ENCODE measurements at places on chromosomes 12 and 14.

- DNase-seq, result no peak
Observed at GRCh38 chr12:111185206-111185888, 183.5 kb downstream of the PHETA1 start.

DNA sequence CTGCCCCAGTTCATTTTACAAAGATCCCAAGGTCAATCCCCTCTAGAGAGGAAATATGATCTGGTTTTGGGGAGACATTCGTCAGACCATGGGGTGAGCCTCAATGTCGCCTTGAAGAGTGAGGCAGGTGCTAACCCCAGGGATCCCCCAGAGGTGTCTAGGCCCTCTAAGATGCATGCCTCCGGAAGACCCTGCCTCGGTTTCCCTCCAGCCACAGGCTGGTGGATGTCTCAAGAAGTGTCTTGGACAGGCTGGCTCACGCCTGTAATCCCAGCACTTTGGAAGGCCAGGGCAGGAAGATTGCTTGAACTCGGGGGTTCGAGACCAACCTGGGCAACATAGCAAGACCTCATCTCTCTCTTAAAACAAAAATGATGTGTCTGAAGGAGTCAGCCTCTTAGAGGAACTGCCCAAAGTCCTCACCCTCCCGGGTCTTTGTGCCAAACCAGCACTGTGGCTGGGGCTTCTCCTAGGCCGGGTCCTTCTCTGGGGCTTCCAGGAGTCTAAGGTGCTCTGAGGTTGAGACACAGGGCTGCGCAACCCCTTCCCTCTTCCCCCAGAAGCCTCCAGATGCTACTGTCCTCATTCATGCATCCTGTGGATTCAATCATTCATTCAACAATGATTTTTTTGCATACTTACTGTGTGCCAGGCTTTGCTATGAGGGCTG lies 24.7 kb upstream of the BEGAIN start:
- DNase-seq, result no peak

DNA sequence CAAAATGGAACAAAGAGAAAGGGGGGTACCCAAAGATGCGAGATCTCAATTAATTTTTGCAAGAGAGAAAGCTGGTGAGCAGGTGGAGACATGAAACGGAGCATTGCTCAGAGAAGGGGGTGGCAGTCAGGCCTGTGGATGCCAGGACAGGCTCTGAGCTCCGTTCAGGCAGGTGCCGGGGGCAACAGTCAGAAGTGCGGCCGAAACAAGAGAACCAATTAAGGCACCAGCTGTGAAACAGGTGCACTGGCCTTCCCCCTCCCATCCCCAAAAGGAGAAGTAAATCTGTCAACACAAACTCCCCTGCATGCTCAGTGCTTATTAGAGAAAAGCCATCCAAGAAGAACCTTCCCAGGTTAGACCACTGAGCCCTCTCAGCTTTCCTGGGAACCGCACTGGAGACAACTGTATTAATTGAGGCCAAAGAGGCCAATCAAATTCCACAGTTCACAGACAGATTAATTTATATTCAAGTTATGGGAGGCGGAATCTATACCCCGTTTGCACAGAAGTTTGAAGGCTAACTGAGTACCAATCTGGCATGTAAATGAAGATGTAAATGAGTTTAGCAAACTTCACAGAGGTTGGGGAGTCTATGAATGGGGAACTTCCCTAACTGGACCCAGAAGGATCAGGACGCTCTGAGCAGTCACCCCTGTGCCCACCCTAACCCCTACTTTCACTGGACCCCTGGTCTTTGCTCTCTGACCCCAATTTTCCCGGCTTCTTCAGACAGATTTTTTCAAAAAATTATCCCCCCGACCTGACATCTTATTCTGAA lies 20.9 kb downstream of the OAS2 start:
- DNase-seq, result no peak

GRCh38 chr14:81031488-81031887 lies 76.1 kb downstream of the TSHR start:
- no peak for DNase-seq

- DNase-seq, result no peak
Observed at GRCh38 chr12:81095501-81096232, 17.8 kb downstream of the ACSS3 start.

DNA sequence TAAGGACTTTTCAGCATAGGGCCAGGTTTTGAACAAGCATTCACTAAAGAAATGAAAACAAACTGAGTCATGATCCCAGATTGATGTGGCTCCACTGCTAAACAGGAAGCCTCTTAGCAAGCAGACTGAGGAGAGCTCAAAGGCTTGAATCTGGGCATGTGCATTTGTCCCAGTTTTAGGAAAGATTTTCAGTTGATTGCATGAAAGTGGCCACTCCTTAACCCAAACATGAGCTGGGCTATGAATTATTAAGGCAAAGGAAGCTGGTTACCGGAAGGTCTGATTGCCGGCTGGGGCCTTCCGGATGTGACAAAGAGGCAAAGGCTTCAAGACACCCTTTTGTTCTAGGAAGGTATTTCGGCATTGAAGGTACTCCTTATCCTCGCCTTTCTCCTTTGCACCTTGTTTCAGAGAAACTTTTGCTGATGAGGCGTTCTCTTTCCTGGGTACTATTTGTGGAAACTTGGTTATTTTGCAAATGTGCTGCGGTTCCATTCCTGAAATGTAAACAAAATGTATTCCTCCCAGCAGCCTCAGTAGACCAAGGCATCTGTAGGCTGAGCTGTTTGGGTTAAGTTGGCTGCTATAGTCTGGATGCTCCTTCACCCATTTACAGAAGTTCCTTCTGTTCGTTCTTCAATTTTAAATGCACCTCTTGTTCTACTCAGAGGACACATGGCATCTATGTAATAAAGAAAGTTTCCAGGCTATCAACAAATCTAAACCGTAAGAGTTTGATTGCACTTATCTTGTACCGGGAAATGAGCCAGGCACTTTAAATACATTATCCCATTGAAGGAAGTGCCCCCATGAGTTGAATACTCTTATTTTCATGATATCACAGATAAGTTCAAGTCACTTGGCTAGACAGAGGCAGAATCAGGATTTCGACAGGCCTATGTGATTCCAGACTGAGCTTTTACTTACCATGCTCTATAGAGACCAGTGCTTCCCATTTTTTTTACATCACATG lies 115.6 kb upstream of the METAP2 start:
- peak; percentile 25 for DNase-seq

GRCh38 chr12:14303661-14304155 lies 61.8 kb upstream of the ATF7IP start:
- no peak for DNase-seq

GRCh38 chr12:42382013-42382696 lies 56.2 kb downstream of the PPHLN1 start:
- DNase-seq, result no peak
